ENCODE measurements at places on chromosomes 5 and 9.

DNA sequence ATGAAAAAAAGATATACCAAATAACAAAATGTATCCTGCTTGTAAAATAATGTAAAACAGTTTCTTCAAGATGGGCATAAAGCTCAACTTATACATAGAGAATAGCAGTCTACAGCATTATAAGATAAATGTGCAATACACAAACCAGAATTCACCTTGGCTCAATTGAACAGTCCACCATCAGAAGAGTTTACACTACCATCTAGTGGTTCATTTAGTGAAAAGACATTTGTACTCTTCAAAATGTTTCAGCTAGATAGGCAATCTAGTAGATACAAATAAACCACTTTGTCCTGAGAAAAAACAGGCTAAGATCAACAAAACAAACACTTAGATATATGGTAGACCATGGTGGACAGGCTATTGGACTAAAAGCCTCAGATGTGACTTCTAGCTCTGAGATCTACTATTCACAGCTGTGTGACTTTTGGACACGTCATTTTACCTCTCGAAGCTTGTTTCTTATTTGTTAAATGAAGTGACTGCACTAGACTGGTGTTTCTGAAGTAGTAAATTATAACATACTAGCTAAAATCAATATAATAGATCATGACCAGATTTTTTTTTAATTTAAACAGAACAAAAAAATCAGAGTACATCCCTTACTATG lies 22.1 kb upstream of the TPD52L3 start:
- no peak for DNase-seq

- DNase-seq, result no peak
These were observed at the start of gene ANXA1 for GRCh38 chr9:73151653-73152542. TSS of gene ANXA1 (plus strand) at chr9:73151865. CDS start at chr9:73158536, 6,671 bp downstream.

DNA sequence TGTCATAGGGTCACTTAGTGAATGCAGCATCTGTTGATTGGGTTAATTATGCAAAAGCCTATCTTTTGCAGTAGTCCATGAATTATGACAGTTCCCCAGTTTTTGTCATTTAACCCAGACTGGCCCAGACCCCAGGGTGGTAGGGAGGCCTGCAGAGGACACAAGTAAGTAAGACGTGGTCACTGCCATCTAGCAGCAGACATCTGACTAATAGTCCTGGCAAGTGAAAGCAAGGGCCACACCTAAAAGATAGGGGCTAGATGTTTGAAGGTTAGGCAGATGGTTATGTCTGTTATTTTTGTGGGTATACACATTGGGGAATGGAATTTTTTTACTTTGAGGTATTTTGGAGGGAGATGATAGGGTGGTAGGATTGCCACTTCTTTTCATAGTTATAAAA lies 48.0 kb downstream of the RAB14 start:
- no peak for DNase-seq

DNA sequence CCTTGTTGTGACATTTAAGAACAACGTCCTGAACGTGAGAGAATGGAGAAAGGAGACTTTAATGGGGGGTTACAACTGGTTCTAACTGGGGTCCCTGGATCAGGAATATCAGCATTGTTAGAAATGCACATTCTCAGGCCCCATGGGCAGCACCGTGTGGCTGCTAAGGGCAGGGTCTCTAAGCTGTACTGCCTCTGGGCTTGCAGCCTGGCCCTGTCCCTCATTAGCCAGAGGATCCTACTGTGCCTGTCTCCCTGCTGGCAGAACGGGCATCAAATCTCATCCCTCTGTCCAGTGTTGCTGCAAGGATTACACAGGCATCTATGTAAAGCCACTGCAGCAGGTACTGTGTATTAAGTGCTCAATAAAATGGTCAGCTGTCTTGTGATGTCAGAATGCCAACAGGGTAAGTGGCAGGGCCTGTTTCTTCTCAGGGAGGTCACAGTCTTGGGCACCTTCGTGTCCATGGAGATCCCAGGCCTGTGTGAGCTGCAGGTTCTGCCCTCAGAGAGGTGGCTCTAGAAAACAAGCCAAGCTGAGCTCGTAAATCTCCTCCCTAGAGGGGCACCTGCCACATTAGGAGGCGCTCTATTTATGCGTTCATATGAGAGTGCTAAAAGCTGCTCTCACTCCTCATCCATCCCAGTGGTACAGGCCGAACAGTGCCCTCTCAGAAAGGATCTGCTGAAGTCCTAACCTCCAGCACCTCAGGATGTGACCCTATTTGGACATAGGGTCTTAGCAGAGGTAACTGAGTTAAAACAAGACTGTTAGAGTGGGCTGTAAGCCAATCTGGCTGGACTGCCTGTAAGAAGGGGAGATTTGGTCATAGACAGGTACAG lies 210.5 kb downstream of the GADD45G start:
- no peak for DNase-seq

- DNase-seq, result no peak
These were observed 14.4 kb downstream of the SIT1 start for GRCh38 chr9:35636135-35636876.

DNA sequence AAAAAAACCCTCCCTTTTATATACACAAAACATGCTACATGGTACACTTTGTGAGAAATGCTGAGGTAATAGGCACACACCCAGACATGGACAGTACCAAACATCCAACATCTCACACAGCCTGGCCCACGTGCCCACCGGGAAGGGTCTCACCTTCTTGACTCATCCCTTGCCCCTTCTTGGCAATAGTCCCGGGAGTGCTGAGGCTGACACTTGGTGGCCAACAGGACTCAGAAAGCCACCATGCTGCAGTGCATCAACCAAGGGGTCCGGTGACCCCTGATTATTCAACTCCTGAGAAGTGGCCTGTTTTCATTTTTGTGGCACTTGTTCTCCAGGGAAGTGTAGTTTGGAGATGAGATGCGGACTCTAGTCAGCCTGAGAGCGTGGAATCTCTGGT lies 35.0 kb downstream of the ANGPTL2 start:
- DNase-seq, result no peak

DNA sequence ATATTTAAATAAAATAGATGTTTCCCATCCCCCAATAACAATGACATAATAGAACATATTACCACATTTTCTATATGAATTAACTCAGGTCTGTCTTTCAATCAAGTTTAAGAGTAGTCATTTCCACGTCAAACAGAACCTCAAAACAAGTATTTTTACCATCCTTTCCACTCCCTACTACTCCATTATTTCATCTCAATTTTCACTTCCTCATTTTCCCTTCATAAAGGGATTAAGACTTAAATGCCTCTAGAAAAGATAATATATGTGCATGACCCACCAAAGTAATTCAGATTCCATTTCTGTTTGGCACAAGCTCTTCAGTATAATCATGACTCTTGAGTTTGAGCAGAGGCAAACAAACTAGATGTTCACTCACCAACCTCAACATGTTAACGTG lies 40.4 kb downstream of the ELOVL7 start:
- DNase-seq, result no peak

DNA sequence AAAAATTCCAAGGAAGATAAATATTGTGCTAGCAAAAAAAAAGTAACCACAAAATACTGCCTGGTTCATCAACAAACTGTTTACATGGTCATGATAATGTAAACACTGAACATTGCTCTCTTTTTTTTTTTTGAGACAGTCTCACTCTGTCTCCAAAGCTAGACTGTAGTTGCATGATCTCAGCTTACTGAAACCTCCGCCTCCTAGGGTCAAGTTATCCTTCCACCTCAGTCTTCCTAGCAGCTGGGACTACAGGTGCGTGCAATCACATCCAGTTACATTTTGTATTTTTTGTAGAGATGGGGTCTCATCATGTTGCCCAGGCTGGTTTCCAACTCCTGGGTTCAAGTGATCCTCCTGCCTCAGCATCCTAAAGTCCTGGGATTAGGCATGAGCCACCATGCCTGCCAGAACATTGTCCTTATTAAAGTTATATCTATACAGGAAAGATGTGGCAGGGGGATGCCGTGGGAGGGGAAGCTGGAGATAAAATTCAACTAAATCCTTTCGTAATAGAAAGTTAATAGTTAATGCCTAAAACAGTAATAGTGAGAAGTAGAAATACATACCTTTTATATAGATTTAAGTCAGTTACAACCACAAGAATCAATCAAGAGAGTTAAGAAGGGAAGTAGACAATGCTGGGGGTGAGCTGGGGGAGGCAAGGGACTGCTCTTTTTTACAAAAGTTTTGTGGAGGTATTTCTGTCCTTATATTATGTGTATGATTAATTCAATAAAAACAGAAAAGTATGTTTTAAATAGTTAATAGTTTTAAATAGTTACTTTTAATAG lies 52.3 kb downstream of the RGMB start:
- no peak for DNase-seq

DNA sequence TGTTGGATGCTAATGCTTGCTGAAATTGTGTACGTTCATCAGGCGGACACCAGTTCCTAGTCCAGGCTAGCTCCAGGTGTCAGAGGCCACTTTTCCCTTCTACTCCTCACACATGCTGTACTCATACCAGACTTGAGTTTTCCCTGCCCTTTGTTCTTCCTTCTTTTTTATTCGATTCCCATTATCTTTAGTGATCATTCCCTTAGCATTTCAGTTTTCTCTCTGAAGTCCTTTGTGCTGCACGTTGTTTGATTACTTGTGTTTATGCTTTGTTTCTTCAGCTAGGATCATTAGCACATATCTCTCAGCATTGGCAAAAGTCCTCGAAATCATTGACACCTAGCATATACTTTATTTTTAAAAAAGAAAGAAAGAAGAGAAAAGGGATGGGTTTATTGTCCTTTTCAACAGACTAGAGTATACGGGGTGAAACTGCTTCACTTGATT lies 409 bp upstream of the COX7C start:
- no peak for DNase-seq

DNA sequence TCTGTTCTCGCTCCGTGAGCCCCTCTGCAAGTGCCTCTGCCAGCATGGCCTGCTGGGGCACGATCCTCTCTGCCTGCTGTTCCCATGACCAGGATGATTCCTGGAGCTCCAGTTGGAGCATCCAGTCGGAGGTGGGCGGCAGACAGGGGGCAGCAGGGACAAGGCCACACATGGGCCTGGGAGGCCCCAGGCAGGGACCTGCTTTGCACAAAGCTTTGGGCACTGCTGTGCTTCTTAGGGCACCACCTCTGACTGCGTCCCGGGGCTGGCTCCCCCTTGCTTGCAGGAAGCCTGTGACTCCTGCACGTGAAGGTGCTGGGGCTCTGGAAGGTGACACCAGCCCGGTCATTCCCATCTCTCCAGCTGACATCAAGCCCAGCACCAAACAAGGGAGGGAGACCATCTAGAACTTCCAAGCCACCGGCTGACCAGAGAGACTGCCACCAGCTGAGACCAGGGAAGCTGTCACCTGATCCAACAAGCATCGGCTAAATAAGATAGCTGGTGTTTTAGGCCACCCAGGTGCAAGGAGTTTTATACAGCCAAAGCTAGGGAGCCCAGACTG lies 174.8 kb upstream of the FOXD4L5 start:
- DNase-seq, result no peak

DNA sequence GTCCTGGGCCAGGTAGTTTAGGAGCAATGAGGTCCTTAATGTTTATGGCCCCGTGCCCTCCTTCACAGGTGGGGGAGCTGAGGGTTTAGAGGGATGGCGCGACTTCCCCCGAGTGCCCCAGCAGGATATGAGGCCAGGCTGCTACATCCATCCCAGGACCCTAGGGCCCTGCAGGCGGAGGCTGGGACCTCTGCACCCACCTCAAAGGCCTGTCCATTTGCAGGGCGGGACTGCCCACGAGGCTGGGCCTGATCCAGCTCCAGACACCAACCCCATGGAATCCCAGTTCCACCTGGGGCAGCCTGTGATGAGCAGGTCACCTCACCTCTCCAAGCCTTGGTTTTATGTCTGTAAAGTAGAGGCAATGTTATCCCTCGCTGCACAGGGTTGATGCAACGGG lies 142.1 kb downstream of the RXRA start:
- DNase-seq, result no peak

DNA sequence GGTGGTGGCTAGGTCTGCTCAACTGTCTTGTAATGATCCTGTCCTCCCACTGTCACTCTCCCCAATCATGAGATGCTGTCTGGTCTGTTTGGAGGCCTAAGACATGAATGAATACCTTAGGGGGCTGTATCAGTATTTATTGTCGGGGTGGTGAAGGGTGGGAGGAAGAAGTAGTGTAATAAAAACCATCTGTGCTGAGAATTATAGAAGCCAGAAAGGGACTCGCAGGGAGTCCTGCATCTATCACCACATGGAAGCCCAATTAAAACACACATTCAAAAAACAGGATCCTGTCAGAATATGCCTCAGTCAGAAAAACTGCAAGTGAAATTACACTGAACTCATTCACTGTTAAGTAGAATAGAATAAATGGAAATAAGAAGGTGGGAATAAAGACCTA lies 1134.3 kb upstream of the C9orf72 start:
- DNase-seq, result no peak

DNA sequence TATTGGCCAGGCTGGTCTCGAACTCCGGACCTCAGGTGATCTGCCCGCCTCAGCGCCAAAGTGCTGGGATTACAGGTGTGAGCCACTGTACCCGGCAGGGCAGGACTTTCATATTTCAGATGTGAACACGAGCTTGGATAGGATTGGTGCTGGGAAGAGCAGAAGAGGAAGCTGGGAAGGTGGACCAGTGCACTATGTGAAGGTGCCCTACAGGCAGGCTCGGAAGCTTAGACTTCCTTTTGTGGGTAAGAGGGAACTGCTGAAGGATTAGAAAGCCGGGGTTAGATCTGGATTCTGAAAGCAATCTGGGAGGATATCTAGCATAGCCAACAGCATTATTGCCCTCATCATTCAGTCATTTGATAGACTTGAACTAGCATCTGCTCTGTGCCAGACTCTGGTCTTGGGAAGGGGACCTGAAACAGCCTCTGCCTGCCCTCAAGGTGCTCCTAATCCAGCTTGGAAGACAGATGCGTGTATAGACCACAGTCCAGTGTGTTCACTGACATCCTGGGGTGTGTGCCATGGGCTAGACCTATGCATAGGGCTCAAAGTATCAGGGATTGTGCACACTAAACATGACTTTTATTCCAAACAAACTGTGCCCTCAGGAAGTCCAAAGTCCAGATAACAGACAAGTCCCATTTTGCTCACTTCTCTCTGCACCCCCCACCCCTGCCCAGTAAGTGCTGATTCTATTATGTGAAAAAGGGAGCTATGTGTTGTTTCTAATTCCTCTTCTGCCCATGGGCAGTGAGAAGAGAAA lies 637 bp downstream of the CBY3 start:
- DNase-seq, result no peak

- no peak for DNase-seq
These were observed 420.9 kb downstream of the SPOCK1 start for GRCh38 chr5:137078171-137078665.

DNA sequence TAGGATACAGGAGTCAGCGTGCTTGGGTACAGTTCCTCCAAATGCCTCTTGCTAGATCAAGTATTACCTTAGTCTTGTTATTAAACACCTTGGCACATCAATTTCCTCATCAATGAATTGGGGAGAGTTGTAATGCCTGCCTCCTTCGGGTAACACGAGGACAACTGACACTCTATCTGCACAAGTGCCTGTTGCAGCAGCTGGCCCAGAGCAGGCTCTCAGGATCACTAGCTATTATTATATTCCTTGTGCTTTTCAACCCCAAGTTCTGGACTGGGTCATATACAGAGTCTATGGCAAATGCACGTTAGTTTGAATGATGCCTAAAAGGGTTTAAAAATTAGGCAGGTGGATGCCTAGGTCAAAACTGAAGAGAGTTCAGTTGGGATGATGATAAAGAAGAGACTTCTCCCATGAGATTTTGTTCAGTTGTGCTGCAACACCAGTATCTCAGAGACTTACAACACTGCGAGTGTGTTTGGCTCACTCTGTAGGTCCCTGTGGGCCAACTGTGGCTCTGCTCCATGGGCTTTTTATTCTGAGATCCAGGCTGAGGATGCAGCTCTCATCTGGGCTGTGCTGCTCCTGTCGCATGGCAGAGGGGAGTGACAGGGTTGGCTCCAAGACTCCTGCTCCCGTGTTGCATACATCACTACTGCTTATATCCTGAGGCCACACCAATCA lies 41.1 kb upstream of the TEX48 start:
- no peak for DNase-seq
